Activated effector memory CD4-positive, alpha-beta T cell treated with Interleukin-2 at 50 U/mL for 16 hours (primary cell): ENCODE measurements at places on chromosomes 1 and 21.

DNA sequence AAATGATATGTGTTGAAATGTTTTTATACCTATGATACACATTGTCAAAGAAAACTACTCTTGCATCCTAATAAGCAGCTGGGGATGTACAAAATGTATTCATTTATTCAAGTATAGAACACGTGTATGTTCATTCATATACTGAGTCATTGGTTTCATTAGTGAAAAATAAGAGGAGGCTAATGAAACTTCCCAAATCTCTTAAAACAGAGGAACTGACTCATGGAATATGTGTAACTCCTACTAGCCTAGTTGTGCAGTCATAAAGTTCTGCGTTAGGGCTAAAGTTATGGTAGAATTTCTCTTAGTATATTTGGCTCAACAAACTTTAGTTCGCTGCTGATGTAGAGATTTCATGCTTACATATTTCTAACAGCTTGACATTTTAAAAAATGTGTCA is 441.6 kb downstream of the NCAM2 start:
- DNase-seq, result no peak

DNA sequence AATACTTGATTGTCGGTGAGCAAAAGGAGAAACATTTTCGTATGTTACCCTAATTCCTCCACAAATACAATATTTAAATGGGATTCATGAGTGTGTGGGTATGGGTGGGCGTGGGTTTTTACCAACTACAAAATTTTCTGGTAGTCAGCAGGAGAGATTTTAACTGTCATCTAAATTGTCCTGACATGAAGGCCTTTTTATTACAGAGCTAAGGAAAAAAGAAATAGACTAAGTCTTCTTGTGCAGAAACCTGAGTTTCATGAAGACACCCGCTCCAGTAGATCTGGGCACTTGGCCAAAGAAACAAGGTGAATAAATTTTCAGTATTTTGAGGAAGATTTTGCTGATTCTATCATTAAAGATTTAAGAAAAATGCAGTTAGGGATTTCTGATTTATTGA is 752 bp downstream of the RGS18 start:
- no peak for DNase-seq

GRCh38 chr1:156461781-156462647 is 38.6 kb downstream of the MEF2D start:
- DNase-seq, result no peak

GRCh38 chr1:117077267-117077666 is 17.1 kb downstream of the TTF2 start:
- DNase-seq, result no peak

DNA sequence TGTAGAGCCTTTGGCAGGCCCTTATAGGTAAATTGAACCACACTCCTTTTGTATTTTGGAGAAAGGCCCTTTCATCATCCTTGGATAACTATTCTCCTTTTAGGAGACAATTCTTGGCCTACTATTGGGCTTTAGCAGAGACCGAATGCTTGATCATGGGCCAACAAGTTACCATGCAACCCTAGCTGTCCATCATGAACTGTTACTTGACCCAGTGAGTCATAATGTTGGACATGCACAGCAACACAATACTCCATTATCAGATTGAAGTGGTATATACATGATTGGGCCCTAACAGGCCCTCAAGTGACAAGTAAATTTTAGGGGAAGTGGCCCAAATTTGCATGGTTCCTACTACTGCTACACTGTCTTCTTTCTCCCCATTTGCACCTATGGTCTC is 84.4 kb downstream of the CATSPERE start:
- no peak for DNase-seq

DNA sequence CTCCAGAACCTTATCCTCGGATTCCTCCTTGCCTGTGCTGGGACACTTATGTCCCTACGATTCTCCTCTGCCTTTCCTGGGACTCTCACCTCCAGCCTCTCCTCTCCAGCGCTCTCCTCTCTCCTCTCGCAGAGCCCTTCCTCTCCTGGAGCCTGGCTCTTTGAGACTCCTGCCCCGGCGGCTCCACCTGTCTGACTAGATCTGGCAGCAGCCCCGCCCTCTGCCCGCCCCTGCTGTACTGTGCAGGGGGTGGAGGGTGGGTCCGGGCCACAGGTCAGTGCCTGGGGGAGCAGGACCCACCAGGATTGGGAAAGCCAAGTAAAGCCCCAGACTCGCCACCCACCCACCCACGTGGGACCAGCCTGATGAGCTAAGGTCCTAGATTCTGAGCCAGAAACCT is 1.6 kb downstream of the ELOVL1 start:
- DNase-seq, result no peak

DNA sequence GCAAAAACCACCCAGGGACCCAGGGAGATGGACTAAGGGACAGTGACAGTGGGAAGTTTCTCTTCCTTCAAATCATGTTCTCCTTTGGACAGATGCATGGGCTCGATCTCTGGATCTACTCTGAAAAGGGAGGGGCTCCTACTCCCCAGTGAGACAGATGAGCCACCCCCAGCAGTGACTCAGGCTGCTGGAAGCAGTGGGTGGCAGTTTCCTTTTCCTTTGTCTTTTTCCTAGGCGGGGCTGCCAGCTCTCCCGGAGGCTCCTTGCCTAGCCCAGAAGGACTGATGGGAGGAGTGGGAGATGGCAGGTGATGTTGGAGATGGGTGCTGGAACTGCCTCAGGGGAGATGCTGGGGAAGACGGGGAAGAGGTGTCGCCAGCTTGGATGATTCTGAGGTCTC is 41.0 kb upstream of the IGSF21 start:
- no peak for DNase-seq

DNA sequence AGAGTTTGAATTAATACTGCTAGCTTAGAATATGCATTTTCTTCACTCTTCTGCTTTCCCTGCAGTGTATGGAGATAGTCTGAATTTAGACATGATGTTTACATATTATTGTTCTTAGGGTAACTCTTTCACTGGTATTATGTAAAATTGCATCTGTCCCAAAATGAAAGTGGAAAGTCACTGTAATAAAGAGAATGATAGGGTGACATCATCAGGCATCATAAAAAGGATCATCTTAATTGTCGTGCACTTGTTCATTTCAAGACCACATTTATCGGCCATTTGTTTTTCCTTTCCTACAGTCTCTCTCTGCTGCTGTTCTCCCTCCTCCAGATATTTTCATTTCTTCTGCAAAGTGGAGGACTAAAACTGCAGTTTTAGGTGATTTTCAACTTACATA is 61.9 kb upstream of the ZNF281 start:
- DNase-seq, result no peak

DNA sequence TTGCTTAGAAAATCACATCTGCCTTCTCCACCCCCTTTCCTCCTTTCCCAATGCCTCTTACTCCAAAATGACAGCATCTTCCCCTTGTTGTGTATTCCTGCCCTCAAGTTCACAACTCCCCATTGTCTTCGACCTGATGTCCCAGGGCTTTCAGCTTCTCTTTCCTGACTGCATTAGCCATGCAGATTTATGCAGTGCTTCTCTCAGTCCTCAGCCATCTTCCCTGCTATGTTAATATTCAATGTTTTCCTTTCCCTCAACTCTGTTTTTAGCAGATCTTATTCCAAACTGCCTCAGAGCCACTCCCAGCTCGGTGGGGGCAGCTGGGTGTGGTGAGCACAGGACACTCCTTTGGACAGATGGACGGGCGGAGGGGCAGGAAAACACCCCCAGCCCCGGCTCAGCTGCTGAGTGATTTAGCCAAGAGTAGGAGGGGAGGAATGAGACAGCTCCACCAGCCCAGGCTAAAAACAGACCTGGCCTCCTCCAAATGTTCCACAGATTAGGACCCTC is 71.0 kb downstream of the CD2 start:
- no peak for DNase-seq

DNA sequence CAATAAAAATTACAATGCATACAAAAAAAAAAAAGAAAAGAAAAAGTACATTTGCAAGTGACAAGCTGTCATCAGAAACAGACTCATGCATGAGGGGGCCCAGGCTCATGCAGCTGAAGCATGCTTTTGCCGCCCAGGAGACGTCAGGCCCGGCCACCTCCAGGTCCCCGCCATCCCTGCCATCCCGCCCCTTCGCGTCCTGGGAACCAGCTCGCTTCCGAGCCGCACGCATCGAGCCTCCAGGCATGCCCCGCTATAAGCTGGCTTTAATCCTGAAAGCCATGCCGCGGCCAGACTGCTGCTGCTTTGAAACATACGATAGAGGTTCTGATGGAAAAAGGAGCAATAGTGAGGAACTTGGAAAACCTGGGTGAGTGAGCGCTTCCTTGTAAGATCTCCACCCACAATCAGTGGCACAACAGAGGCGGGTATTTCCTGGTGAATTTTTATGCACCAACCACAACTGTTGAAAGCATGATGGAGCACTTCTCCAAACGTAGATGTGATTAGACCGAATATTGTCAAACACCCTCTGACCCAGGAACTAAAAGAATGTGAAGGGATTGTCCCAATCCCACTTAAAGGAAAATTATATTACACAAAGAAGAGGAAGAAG is 113.7 kb downstream of the FAF1 start:
- no peak for DNase-seq

DNA sequence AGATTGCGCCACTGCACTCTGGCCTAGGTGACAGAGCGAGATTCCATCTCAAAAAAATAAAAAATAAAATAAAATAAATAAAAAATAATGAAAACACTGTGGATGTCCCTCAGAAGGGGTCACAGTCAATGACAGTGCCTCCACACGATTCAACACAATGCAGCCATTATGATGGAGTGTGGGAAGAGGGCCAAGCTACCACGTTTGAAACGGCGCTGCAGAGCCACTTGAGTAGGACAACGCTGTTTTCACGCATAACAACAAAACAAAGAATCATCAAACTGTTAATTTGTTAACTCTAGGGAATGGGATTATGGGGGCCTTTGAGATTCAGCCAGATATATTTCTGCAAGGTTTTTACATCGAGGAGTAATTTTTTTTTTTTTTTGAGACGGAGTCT is 36.5 kb downstream of the NKAIN1 start:
- DNase-seq, result no peak

GRCh38 chr1:32926562-32926961 is 25.4 kb upstream of the TMEM54 start:
- DNase-seq, result no peak

GRCh38 chr1:103111926-103112325 is 3.6 kb upstream of the COL11A1 start:
- DNase-seq, result no peak

DNA sequence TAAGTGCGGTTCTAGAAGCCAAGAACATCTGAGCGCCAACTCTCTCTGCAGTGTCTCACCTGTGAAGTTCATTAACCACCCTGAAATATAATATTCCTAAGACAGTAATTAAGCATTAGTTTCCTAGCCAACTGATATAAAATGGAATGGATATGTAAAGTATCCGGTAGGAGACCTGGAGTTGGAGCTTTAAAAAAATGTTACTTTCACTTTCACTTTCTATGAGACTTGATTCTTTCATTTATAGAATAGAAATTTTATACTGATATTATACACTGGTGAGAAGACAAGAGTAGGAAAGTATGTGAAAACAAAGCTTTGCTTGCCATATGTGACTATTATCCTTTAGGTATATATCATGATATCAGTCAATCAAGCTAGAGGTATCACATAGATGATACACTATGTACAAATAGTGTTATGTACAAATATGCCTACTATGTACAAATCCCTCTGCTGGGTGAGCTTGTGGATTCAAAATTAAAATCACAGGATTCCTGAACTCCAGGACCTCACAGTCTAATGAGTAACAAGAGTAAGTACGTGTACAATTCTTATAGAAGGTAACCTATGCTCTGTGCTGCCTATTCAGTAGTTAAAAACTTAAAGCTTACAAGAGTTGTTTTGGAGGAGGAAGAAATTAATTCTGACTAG is 934.2 kb downstream of the TTLL7 start:
- DNase-seq, result no peak

- no peak for DNase-seq
These were observed 428.2 kb downstream of the NPHP4 start for GRCh38 chr1:5563861-5564577.

DNA sequence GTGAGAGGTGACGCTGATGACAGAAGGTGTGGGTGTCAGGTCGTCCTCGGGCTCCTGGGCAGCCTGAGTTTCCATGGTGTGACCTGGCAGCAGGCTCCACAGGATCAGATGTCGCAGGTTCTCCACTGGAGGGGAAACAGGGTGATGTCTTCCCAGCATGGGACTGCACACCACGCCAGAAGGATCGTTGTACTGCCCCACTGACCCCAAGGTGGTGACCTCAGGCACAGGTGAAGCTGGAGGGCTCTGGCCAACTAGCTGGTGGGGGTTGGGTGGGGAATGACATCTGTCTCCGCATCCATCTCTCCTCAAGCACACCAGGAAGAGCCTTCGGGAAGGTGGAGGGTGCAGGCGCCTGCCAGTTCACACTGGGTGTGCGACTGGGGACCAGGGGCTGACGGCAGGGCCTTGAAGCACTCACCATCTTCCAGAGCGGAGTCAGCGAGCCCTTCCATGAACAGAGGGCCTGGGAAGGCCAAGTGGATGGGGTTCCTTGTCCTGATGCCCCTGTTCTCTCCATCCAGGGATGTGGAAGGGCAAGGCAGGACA is 19.4 kb downstream of the LRRC71 start:
- DNase-seq, result no peak

DNA sequence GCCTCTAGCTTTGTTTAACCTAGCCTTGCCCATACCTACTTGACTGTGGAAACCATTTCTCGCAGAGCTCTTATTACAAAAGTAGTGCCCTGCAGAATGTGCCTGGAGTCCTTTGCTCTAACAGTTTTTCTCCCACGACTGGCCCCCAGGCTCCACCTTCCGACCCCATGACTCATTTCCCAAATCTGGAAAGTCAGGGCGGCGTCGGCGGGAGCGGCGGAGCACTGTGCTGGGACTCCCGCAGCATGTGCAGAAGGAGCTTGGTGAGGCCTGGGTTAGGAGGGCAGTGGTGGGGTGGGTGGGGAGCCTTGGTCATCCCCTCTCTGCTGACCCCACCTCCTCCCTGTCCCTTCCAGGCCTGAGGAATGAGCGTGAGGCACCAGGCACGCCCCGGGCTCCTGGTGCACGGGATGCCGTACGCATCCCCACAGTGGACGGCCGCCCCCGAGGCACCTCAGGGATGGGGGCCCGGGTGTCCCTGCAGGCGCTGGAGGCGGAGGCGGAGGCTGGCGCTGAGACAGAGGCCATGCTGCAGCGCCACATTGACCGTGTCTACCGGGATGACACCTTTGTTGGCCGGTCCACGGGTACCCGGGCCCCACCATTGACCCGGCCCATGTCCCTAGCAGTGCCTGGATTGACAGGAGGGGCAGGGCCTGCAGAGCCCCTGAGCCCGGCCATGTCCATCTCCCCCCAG is 47.5 kb downstream of the YARS1 start:
- no peak for DNase-seq

GRCh38 chr1:201066986-201067385 is 43.5 kb upstream of the KIF21B start:
- no peak for DNase-seq

- no peak for DNase-seq
These were observed 2.2 kb upstream of the NEGR1 start for GRCh38 chr1:72284348-72285073.

- DNase-seq, result no peak
These were observed at the start of gene LBR for GRCh38 chr1:225427235-225428067. LBR (minus strand) TSS chr1:225428038; CDS start chr1:225424075, 3,963 bp downstream.

GRCh38 chr1:238562341-238562740 is 671.6 kb upstream of the ZP4 start:
- DNase-seq, result no peak
